ENCODE measurements at places on chromosomes 11 and 22.

- DNase-seq: no peak
These were observed 12.4 kb downstream of the PICK1 start for GRCh38 chr22:38069372-38070249.

GRCh38 chr11:88579466-88579865 is 241.9 kb upstream of the CTSC start:
- no peak for DNase-seq

DNA sequence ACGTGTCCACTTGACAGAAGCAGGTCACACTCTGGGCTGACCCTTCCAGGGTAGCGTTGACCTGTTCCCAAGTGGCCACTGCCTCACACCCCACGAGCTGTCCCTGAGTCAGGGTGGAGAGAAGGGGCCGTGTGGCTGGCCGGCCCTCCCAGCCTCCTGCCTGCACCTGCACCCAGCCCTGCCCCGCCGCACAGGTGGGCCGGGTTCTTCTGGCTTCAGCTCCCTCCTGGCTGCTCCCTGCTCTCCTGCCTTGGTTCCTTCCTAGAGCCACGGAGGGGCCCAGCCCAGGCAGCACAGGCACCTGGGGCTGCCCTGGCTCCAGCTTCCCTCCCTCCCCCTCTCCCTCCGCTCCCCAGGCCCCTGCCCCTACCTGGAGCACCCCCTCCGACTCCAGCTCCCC is 42.3 kb downstream of the MOB2 start:
- no peak for DNase-seq

DNA sequence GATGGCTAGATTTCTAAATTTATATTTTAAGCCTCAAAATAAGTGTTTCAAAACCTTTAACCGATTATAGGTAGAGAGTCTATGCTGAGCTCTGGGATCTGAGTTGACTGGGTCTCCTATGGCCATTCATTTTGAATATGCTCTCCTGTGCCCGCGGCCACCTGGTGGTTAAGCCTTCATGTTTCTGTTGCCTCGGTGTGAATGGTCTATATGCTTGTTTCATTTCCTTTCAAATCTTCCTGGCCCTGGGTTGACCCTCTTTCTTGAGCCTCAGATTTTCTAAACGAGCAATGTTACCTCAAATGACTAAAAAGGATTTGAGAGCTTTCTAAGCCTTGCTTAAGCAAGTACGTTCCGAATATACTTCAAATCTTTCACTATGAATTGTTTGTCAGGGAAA is 789.4 kb upstream of the KIRREL3 start:
- DNase-seq: no peak

DNA sequence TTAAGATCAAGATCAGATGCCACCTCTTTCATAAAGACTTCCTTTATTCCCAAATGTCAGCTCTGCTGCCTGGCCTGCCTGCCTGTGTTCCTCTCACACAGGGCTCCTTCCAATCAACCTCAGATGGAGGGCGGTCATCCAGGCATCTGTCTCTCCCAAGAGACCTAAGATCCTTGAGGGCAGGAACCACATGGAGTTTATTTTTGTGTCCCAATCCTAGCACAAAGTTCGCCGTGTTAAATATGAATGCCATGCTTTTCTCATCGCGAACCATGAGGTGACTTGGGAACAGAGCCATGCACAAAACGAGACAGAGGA is 72.7 kb upstream of the ARFGAP3 start:
- no peak for DNase-seq

DNA sequence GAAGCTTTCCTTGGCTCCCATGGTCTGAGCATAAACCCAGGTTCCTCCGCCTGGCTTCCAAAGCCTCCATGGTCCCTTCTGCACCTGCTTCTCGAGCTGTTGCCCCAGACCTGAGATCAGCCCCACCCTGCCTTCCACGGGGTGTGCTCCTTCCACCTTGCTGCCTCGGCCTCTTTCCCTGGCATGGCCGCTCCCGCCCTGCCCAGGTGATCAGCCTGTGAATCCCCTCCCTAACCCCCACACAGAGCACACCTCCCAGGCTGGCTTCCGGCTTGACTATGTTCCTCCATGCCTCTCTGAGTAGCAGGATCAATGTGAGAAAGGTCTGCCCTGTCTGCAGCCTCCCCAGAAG is 2.7 kb upstream of the PPP6R3 start:
- DNase-seq: no peak

DNA sequence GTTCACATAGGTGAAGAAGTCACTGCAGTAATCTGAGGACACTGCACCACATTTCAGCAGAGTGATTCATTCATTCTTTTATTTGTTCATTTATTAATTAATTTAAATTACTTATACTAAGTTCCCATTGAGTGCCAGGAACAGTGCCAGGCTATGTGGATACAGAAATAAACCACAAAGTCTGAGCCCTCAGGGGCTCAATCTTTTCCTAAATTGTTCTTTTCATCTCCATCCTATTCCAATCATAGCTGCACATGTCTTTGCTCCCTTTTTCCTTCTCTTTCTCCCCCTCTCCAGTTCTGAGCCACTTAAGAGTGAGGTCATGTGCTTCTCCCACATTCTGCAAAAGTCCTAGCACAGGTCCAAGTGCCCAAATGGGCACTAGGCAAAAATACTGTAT is 4.9 kb downstream of the SYTL2 start:
- no peak for DNase-seq

DNA sequence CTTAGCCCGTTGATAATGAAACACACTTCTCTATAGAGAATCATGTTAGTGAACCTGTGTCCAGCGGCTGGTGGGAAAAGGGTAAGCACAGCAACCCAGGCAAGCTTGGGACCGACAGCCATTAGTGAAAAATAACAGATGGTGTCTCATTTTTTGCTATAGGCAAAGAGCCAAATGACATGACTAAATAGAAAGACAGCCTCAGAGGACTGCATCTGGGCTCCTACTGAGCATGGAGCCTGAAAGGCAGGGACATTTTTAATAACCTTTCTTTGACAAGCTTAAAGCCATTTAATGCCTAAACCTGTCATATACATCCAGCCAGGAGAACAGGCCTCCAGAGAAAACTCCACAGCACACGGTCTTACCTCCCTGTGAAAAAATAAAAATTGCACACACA is 67.0 kb downstream of the FANCF start:
- DNase-seq: no peak

- DNase-seq: no peak
These were observed 15.2 kb downstream of the MRGPRG start for GRCh38 chr11:3203221-3204043.

- DNase-seq: no peak
These were observed 11.2 kb upstream of the LINC01488 start for GRCh38 chr11:69470301-69470700.

GRCh38 chr11:30128269-30128932 is 102.4 kb upstream of the FSHB start:
- DNase-seq: no peak

- peak; percentile 52 for DNase-seq
These were observed at the start of gene MFNG for GRCh38 chr22:37486224-37486845. Gene MFNG (minus strand): TSS chr22:37486384. CDS start chr22:37486177, 207 bp downstream.

DNA sequence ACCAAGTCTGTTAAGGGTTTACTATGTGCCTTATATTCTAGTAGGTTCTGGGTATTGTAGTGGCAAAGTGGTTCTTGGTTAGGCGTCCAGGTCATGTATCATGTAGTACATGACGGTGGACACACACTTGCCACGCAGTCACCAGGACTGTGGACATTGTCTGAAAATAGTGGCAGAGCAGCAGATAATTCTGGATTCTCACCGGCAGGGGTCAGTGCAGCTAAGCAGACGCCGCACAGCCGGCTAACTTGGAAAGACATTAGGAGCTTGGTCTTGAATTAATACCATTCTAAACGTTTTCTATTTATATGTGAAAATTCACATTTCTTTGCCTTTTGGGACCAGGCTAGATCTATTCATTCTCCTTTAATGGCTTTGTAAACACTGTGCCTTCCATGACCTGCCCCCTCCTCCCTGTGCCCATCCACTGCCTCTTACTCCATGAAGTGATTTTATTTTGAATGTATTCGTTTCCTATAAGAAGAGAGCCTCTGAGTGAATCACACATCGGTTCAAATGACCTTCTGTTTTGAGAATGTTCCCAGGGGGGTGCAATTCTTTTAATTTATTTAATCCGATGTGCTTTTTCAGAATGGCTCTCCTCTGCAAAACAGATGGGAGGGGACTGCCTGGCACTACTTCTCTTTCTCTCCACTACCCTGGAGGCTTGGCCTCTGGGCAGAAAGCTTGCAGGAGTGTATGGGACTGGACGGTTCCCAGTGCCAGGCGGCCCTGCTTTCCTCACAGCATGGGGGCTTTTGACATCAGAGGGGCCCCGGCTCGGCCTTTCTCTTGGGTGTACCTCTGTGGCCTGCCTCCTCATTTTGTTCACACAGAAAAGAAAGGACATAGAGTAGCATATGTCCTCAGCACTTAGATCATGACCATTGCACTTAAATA is 378.0 kb downstream of the NTM start:
- no peak for DNase-seq

DNA sequence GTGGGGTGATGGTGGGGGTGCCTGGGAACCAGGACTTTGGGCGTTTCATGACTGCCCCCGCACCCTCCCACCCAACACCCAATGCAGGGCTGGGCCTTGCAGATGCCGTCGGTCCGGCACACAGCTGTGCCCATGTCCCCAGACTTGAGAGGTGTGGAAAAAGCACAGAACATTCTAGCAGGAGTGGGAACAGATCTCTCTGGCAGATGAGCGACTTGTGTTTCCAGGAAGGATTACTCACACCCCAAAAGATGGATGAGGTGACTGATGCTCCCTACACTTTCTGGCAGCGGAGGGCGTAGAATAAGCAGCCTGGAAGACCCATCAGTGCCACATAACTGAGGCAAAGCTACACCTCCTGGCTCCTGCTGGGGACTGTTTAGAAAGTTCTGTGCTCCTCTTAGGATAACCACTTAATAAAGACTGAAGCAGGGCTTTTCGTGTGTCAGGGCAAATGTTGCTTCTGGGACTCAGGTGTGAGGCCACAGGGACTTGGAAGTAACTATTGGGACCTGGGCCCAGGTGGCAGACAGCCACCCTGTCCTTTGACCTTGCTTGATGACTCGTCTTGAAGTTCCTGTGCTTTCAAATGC is 24.2 kb downstream of the FBLN1 start:
- DNase-seq: no peak

- no peak for DNase-seq
These were observed 18.5 kb upstream of the MUC2 start for GRCh38 chr11:1055990-1056771.

DNA sequence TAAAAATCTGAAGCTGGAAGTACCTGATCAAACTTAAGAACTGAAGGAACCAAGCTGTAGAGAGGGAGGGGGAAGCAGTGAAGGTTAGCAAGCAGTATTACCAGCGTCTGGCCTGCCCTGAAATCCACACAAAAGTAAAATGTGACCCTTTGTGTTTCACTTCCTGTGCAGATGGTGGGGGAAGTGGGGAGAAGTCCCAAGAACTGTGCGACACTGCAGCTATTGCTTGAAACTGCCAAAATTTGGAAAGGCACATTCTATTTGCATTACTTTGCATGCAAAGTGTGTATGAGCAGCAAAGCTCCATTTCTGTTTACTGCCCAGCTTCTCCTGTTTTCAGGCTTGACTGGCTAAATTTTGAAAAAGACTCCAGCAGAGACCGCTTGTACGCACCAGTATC is 72.1 kb upstream of the BMAL1 start:
- no peak for DNase-seq

- no peak for DNase-seq
These were observed 37.7 kb downstream of the IGLL5 start for GRCh38 chr22:22925146-22925804.

DNA sequence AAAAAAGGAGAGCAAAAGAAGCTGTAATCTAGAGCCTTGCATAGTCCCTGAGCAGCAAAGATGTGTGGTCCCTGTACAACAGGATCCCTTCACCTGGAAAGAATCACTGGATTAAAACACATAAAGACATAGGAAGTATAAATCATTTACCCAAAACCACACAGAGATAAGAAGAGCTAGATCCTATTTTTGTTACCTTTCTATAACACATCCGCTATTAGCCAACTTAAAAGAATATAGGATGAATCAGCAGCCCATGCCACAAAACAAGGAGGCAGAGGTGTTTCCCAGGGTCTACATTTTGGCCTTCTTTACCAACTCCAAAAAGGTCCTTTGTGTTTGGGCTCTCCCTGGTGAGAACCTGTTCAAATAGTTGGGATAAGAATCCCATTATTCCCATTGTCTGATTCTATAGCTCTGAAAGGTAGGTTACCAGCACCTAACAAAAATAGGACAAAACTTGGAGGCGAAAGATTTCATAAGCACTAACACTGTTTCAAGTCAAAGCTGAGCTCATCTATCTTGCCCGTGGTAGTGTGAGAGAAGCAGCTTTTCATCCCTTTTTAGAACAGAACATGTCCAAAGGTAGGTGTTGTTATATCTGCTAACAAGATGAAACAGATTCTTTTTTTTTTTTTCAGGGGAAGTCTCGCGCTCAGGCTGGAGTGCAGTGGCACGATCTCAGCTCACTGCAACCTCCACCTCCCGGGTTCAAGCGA is 26.8 kb downstream of the PAK1 start:
- no peak for DNase-seq

- no peak for DNase-seq
These were observed 4.0 kb downstream of the CCDC88B start for GRCh38 chr11:64343767-64344559.

GRCh38 chr11:2435288-2436012 is 8.9 kb downstream of the TRPM5 start:
- no peak for DNase-seq

GRCh38 chr22:48223488-48224190 is 1461.2 kb downstream of the TBC1D22A start:
- DNase-seq: no peak

GRCh38 chr11:6360183-6360582 is 30.1 kb upstream of the SMPD1 start:
- no peak for DNase-seq

- DNase-seq: no peak
These were observed 785 bp upstream of the SUSD2 start for GRCh38 chr22:24180316-24181087.

DNA sequence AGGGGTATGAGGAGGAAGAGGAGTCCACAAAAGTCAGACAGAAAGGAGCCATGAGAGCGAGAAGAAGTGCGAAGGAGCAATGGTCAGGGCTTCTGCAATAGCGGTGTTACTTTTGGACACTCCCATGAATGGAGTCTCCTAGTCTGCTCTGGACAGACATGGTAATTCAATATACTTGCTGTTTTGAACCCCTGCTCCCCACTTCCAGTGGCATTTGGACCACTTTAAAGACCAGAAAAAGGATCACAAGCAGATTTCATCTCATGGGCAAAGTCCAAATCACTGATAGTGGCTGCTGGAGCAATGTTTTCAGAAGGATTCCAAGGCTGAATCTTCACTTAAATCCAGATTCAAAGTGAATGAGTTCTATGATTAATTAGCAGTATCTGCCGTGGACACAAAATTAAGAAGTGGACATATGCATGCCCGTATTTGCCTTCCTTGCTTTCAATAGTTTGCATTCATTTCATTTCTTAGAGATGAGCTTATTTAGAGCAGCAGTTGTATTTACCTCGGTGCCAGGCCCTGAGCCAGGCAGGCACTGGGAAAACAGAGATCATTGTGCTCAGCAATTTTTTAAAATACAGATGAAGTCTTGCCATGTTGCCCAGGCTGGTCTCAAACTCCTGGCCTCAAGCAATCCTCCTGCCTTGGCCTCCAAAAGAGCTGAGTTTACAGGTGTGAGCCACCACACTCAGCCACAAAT is 72.0 kb downstream of the SLC1A2 start:
- no peak for DNase-seq
